ENCODE measurements at places on chromosomes 12 and 14.

GRCh38 chr12:77032406-77032805 is 33.0 kb downstream of the E2F7 start:
- H3K27me3 ChIP-seq: no peaks in the 10 kb centered on the region
- H3K4me3 ChIP-seq: no peak overlapping the region
- H3K36me3 ChIP-seq: no peaks in the 10 kb centered on the region
- no peaks in the 10 kb centered on the region for H3K4me1 ChIP-seq
- no peak for DNase-seq
- no peak overlapping the region for H3K27ac ChIP-seq

DNA sequence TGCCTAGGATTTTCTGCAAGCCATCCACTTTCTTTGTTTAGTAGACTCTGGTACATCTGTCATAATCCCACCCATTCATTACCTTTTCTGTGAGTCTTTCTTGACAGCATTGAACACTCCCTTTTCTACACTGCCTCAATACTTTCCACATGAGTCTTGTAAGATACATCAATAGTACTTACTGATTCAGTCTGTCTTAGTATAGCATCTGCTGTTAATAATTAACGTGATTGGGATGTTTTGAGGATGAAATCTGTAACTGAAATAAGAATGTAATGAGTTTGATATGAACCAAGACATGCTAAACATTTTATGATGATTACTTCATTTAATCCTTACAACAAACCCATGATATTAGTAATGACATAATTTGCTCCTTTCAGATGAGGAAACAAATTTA is 196.2 kb upstream of the FOXG1 start:
- H3K4me1 ChIP-seq: no peaks in the 10 kb centered on the region
- H3K27me3 ChIP-seq: no peaks in the 10 kb centered on the region
- H3K4me3 ChIP-seq: no peak overlapping the region
- H3K27ac ChIP-seq: no peak overlapping the region
- no peak for DNase-seq

DNA sequence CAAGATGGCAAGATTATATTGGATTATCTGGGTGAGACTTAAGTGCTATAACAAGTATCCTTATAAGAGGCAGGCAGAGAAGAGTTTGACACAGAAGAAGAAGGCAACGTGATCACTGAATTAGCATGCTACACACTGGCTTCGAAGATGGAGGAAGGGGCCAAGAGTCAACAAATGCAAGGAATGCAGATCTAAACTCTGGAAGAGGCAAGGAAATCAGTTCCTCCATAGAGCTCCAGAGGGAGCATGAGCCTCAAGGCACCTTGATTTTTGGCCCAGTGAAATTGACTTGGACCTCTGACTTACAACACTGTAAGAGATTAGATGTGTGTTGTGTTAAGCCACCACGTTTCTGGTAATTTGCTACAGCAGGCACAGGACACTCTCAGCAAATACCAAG is 536.4 kb upstream of the SEL1L start:
- no peaks in the 10 kb centered on the region for H3K4me1 ChIP-seq
- H3K36me3 ChIP-seq: no peaks in the 10 kb centered on the region
- H3K27me3 ChIP-seq: no peaks in the 10 kb centered on the region

GRCh38 chr14:80607430-80608190 is 333.9 kb downstream of the CEP128 start:
- H3K4me3 ChIP-seq: no peak overlapping the region
- H3K4me1 ChIP-seq: no peaks in the 10 kb centered on the region
- no peak for DNase-seq
- H3K27ac ChIP-seq: no peak overlapping the region

- no peaks in the 10 kb centered on the region for H3K4me1 ChIP-seq
- H3K27me3 ChIP-seq: no peaks in the 10 kb centered on the region
- DNase-seq: no peak
- H3K27ac ChIP-seq: no peak overlapping the region
- H3K36me3 ChIP-seq: no peaks in the 10 kb centered on the region
Observed at GRCh38 chr14:31902002-31902401, 175.1 kb upstream of the ARHGAP5 start.

DNA sequence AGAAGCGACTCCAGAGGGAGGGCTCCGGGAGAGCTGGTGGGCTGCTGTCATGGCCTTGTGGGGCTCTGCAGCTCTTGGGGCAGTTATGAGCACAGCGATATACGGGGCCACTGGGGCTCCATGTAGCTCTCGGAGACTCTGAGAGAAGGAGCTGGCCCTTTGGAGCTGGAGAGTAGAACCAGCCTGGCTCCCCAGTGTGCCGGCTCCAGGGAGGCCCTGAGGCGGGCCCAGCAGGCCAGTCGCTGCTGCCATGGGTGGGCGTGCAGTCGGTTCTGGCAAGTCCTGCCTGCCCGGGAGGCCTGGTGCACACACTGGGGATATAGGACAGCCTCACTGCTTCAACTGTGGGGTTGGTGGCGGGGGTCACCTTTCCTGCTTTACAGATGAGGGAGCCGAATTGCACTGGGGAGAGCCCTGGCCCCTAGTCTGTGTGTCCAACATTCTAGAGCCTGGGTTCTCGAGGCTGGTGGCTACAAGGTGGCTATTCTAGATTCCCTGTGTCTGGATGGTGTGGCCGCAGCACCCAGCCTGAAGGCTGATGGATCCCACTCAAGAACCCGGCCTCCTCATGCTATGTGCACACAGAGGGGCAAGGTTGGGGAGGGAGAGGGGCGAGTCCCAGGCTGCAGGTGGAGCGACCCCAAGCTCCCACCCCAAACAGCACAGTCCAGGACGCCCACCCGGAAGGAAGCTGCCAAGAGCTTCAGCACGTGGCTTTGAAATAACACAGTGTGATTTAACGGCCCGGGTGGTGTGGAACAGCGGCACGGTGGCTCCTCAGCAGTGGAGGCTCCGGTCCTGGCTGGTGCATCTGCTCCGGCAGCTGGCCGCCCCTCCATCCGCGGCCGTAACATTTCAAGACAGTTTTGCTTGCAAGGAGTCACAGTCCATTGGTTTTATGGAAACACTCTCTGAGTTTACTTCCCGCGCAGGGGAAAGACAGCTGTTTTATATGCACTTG is 188.3 kb upstream of the C14orf180 start:
- no peaks in the 10 kb centered on the region for H3K36me3 ChIP-seq
- no peak for DNase-seq
- H3K27ac ChIP-seq: no peak overlapping the region

- peaks cover 3% of the 10 kb centered on the region for H3K36me3 ChIP-seq
- DNase-seq: peak; percentile 4
- no peak overlapping the region for H3K27ac ChIP-seq
- H3K4me1 ChIP-seq: no peaks in the 10 kb centered on the region
- H3K4me3 ChIP-seq: no peak overlapping the region
- no peaks in the 10 kb centered on the region for H3K27me3 ChIP-seq
Observed at GRCh38 chr12:132117558-132117875, 26.6 kb downstream of the DDX51 start.

DNA sequence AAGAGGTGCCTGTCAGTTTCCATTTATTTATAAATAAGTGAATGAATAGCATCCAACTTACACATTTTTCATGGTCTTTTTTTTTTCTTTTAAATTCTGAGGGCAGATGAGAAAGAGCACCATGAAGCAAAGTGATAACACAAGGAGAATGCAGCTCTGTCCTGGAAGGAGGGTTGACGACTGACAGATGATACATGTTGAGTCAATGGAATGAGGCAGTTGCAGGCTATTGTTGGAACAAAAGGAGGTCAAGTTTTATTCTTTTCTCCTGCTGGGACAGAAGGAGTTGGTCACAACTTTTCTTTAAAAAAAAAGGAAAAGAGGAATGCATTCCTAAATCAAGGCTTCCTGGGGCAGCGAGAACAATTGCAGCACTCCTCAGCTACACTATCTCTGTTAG is 119.9 kb upstream of the PLEKHG7 start:
- H3K27me3 ChIP-seq: no peaks in the 10 kb centered on the region
- H3K27ac ChIP-seq: no peak overlapping the region
- H3K4me1 ChIP-seq: no peaks in the 10 kb centered on the region
- DNase-seq: no peak
- no peak overlapping the region for H3K4me3 ChIP-seq

DNA sequence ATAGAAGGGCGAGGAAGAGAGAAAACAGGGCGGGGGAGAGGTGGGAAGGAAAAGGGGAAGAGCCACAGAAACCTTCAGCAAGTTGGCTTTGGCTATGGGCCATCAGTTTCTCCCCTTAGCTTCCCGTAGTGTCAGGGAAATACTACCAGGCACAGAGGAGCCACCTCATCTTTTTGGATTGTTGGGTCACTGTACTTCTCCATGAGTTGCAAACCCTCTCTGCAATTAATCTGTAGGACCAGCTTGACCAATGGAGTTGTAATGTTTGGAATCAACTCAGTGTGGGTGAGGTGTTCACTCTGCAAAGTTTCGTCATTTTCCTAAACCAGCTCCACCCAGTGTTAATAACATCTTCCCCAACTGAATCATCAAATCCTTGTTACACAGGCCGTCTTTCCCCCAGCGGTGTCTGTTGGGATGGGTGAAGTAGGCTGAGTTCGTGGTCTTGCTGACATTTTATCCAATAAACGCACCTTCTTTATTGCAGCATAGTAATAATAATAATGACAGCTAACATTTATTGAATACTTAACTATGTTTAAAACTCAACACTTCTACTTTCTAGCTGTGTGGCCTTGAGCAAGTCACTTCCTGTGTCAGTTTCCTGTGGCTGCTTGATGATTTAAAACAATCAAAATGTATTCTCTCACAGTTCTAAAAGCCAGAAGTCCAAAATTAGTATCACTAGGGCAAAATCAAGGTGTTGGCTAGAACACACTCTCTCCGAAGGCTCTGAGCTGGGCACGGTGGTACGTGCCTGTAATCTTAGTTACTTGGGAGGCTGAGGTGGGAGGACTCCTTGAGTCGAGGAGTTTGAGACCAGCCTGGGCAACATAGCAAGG is 8.1 kb upstream of the GLTP start:
- H3K27me3 ChIP-seq: no peaks in the 10 kb centered on the region
- no peak overlapping the region for H3K4me3 ChIP-seq
- H3K27ac ChIP-seq: peak overlapping the region; percentile 86
- H3K4me1 ChIP-seq: peaks cover 29% of the 10 kb centered on the region

DNA sequence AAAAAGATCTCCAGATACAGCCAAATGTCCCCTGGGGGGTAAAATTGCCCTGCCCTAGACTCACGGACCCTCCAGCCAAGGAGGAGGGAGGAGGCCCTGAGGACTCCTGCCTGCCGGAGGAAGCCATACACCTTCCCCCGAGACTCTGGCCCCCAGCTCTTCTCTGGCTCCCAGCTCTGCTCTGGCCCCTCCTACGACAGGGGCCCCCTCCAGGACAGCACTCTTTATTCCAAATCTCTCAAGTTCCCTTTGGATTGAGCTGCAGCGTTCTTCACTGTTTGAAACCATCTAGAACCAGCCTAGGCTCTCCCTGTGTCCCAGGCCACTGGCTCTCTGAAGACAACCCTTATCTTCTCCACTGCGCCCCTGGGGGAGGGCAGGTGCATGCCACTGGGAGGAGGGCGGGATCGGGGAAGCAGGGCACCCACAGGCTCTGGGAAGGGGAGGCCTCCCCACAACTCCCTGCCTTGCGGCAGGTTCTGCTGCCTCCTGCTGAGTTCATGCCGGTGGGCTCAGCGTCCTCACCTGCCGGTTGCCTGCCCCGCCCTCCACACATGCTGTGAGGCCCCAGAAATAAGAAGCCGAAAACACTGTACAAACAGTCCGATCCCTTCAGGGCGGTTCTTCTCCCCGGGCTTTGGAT is 112.7 kb downstream of the DICER1 start:
- H3K36me3 ChIP-seq: no peaks in the 10 kb centered on the region
- H3K4me3 ChIP-seq: no peak overlapping the region
- DNase-seq: peak; percentile 18
- no peaks in the 10 kb centered on the region for H3K27me3 ChIP-seq
- no peaks in the 10 kb centered on the region for H3K4me1 ChIP-seq

DNA sequence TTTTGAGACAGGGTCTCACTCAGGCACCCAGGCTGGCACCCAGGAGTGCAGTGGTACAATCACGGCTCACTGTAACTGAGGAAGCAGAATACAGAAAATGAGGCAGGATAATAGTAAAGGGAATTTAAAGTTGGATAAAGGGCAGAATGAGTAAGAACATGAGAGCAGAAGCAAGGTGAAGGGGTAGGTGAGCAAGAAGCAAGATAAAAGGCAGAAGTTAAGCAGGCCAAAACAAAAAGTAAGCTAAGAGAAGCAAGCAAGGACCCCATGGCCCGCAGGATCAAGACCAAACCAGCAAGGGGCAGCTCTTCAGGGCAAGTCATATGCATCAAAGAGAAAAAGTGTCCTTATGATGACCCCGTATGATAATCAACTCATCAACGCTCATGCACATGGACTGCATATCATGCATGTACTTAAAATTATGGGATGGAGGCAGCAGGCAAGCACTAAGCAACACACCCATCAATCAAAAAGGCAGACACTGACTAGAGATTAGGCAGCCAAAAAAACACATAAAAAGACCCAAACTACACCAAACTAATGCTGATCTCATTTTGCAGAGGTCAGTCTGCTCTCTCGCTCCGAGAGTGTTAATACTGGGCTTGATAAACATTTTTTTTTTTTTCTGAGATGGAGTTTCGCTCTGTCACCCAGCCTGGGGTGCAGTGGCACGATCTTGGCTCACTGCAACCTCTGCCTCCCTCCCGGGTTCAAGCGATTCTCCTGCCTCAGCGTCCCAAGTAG is 11.6 kb downstream of the TIMELESS start:
- no peaks in the 10 kb centered on the region for H3K27me3 ChIP-seq
- no peak overlapping the region for H3K27ac ChIP-seq
- peaks cover 11% of the 10 kb centered on the region for H3K36me3 ChIP-seq

GRCh38 chr14:68404146-68404527 is 388.7 kb downstream of the ZFP36L1 start:
- peaks cover 28% of the 10 kb centered on the region for H3K4me1 ChIP-seq

GRCh38 chr14:68553311-68553710 is 239.6 kb downstream of the ZFP36L1 start:
- H3K27ac ChIP-seq: peak overlapping the region; percentile 45
- H3K36me3 ChIP-seq: no peaks in the 10 kb centered on the region
- H3K27me3 ChIP-seq: no peaks in the 10 kb centered on the region
- H3K4me3 ChIP-seq: no peak overlapping the region
- peaks cover 28% of the 10 kb centered on the region for H3K4me1 ChIP-seq
- no peak for DNase-seq

DNA sequence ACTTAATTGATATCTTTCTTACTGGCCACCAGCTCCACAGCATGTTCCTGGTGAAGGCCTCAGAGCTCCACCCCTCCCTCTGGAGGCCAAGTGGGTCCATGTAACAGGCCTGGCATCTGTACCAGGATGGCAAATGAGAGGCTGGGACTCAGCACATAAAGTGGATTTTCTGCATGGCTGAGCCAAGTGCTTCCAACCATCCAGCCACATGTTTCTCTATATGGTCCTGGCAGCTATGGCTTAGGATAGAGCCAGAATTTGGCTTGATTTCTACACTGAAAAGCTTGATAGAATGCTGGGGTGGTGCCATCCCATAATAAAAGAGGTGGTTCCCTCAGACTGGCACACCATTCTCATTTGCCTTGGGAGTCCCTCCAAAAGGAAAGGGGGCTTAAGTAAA is 94.1 kb downstream of the PAX9 start:
- H3K27ac ChIP-seq: no peak overlapping the region
- no peaks in the 10 kb centered on the region for H3K4me1 ChIP-seq
- no peak for DNase-seq
- no peak overlapping the region for H3K4me3 ChIP-seq
- no peaks in the 10 kb centered on the region for H3K27me3 ChIP-seq
- no peaks in the 10 kb centered on the region for H3K36me3 ChIP-seq

GRCh38 chr14:51609955-51610283 is 41.8 kb upstream of the FRMD6 start:
- H3K36me3 ChIP-seq: no peaks in the 10 kb centered on the region
- no peak overlapping the region for H3K4me3 ChIP-seq
- DNase-seq: no peak
- H3K27me3 ChIP-seq: no peaks in the 10 kb centered on the region
- no peaks in the 10 kb centered on the region for H3K4me1 ChIP-seq

Measured in left lung (tissue), 14 donors.